ENCODE measurements at places on chromosomes 3 and 15.

DNA sequence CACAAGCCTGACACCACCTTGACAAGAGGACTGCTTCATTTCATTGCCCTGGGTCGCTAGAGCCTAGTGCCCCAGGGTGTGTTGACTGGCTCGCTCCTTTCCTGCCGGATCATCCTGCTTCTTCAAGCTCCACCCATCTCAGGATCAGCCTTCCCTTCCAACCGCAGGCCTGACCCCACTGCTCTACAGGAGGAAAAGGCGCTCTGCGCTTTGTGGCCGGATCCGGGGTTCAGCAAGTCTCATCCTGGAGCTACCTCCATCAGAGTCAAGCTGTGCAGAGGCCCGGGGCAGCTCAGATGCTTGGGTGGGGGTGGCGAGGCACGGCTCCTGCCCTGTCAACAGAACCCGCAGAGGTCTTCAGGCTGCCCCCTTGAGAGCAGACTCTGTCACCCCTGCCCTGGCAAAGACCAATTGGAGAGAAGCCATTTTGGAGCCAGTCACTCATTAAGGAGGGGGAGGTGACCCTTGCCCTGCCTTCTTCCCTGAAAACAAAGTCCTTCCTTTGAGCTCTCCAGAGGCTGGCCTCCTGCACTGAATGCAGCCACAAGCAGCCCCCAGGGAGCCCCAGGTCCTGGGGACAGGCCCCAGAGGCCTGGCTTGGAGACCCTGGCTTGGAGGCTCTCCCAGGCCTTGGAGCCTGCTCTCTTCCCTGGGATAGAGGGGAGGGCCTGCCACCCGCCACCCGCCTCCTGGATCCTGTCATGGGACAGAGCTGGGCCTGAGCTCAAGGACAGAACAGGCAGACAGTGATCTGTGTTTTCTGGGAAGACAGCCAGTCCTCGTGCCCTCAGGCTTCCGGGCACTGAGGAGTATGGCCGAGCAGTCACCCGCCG is 80.3 kb downstream of the CPN2 start:
- no peak for DNase-seq

GRCh38 chr3:139234491-139234890 is 109.3 kb upstream of the MRPS22 start:
- no peak for DNase-seq

DNA sequence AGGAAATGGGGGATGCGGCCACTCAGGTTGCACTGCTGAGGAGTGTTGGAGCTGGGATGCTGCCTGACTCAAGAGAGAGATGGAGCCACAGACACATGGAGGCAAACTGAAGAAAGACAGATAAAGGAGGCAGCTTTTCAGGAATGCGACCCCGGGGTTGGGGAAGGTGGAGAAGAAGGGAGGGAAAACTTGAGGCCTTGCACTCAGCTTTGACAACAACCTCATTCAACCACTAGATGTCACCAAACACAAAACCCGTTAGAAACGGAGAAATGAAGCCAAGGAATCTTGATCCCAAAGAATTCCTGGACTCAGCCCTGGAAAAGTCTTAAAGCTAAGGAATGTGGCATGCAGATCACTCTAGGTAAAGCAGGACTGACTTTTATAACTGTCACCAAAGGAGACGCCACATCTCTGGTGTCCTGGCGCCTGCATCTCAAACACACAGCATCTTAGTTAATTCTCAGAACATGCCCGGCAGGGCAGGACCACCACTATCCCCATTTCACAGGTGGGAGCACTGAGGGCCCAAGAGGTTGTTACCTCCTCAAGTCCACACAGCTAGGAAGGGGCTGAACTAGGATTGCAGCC is 59.6 kb upstream of the LMCD1 start:
- DNase-seq = no peak

DNA sequence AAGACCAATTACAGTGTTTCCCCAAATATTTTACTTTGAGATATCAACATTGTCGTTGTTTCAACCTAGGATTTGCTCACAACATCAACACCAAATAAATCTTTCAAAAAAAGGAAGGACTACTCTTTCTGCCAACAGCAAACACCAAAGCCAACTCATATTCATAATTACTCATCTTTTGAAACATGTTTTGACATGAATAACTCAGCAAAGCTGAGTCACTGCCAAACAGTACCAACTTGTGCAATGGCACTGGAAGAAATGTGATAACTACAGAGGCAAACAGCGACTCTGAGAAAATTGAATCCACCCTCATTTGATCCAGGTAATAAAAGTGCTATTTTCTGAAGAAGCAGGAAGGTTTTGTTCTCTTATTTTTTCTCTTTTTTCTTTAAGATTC is 67.2 kb downstream of the PEX5L start:
- no peak for DNase-seq

DNA sequence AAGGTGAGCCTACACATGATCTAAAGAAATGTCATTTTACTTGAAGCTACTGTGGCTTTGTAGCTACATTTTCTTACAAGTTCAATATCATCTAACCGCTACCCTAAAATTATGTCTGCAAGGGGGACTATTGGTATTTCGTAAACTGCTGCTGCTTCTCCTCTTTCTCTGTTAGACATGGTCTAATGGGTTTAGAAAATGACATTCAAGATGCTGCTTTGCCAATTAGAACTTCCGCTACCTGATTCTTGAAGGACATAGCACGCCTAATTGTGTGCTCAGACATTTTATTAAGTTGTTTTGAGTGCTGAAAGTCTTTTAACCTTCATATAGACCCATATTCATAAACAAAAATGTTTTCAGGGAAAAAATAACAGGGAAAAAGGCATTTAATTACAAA is 283.7 kb upstream of the ICE2 start:
- DNase-seq = no peak

DNA sequence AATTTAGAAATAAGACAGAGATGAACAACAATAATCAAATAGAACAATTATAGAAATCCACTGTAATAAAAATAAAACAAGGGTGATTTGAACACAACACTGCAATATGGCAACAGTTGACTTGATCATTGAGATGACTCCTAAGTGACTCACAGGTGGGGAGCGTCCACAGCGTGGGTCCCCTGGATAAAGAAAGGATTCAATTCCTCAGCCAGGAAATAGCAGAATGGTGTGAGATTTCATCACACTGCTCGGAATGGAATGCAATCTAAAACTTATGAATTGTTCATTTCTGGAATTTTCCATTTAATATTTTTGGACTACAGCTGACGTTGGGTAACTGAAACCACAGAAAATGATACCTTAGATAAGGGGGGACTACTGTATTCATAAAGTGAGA is 82.0 kb downstream of the CNTN3 start:
- DNase-seq = no peak

DNA sequence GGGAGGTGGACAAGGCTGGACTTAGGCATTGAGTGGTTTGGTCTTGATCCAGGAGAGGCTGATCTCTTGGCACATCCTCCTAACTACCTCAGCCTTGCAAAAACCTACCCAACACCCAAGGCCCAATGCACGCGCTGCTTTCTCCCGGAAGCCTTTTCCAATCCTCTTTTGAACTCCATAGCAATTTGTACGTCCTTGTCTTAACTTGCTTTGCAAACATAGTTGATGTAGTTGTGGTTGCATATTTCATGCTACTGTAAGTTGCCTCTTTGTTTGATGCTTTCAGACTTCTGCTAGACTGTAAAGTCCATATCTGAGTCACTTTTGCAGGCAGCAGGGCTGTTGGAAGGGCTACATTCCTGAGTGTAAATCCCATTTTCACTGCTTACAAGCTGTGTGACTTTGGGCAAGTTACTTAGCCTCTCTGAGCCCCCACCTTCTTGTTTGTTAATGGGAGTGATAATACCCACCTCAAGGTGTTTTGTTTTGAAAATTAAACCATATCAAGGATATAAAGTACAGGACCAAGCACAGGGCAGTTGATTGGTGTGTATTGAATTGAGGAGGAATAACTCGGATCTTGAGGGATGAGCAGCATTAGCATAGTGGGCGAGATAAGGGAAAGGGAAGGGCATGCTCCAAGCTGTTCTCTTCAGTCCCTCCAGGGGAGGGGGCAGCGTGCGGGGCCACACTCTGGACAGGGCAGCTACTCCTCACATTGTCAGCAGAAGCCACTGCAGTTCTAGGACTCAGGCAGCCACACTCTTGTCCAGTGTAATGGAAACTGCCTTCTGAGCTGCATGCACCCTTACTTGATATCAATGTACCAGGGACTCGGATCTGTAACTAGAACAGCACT is 28.8 kb downstream of the SIAH2 start:
- DNase-seq = no peak

- DNase-seq = no peak
Observed at GRCh38 chr15:67521783-67522568, 1.0 kb downstream of the C15orf61 start.

GRCh38 chr15:38745126-38745525 is 180.5 kb upstream of the RASGRP1 start:
- no peak for DNase-seq

GRCh38 chr3:3675801-3676200 is 123.4 kb upstream of the LRRN1 start:
- no peak for DNase-seq

GRCh38 chr3:16252988-16253387 is 11.8 kb downstream of the DPH3 start:
- no peak for DNase-seq

DNA sequence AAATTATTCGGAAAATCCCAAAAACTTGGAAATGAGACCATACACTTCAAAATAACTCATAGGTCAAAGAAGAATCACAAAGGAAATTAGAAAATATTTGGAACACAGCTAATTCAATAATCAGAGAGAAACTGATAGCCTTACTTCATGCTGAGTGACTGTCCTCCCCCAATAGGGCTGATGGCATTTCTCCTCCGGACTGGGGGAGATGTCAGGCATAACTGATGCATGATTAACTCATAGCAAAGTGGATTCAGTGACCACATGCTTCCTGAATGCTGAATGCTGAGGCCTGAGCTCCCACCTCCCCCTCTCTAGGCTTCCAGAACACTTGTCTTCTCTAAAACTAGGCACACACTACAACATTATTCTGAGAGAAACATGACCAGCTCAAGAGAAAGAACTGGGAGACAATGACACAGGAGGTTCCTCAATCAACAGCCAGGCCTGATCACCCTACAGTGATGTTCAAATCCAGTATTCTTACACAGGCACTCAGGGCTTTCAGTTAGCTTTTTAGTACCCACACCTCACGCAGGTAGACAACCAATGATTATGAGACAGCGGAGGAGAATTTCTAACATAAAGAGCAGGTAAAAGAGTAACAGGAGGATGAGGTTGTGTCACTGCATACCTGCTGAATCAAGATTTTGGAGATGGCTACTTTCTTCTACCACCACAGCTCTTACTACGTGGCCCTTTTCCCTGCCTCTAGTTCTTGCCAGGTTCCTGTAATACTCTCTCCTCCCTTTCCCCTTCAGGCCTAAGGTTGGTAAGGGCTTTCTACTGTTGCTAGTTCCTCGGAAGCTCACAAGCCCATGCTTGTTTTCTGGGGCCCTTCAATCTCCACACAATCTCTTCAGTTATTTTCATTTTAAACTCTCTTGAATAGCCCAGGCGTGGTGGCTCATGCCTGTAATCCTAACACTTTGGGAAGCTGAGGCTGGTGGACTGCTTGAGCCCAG is 96.1 kb downstream of the FMN1 start:
- no peak for DNase-seq

- no peak for DNase-seq
Observed at GRCh38 chr3:178454726-178455125, 81.5 kb upstream of the KCNMB2 start.

- DNase-seq = no peak
Observed at GRCh38 chr3:193829781-193830180, 236.8 kb downstream of the OPA1 start.

DNA sequence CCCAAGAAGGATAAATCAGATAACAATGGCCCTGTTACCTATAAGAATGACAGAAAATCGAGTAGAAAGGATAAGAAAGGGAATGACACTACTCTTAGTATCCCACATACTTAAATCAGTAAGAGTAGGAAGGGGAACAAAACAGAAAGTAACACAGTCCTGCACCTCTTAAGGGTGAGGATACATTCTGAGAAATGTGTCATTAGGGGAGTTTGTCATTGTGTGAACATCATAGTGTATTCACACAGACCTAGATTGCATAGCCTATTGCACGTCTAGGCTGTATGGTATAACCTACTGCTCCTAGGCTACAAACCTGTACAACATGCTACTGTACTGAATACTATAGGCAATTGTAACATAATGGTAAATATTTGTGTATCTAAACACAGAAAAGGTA is 142.6 kb downstream of the PLCH1 start:
- DNase-seq = no peak

GRCh38 chr3:139676632-139677387 is 962 bp downstream of the NMNAT3 start:
- no peak for DNase-seq

DNA sequence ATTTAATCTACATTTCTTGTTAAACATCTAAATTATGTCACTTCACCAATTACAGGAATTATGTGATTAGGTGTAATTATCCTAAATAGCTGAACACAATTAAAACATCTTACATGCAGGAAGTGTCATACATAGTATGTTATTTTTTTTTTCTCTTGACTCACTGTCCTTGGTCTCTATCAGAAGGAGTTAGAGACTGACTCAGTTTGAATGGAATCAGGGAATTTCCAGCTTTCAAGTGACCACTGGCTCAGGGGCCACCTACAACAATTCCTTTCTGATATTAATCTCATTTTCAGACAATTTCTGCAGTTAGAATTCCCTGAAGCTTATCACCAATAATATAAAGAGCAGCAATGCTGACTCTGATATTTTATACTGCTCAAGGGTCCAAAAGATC is 400.7 kb downstream of the ROBO1 start:
- no peak for DNase-seq

DNA sequence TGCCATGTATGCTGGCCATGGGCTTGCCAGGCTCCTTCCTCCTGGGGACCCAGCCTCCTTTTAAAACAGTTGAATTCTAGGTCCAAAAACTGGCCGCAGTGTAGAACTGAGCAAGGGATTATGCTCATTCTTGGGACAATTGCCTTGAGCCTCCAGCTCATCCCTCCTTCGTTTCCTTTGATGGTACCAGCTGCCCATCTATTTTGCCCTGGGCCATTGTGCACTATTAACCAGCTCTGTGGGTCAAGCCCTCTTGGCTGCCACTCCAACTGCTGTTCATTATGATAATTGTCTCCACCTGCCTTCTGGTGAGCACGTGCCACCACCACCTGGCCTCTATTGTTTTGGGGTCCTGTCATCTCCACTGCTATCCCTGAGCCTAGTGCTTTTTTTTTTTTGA is 75.8 kb upstream of the SYN2 start:
- DNase-seq = no peak

Data from stimulated activated CD8-positive, alpha-beta memory T cell treated with anti-CD3 and anti-CD28 coated beads, Interleukin-12 subunit alpha, Interleukin-12 subunit beta, amount 100 ng/mL, for 4 hours (primary cell).